ENCODE measurements at places on chromosomes 5 and 9.

GRCh38 chr5:60295423-60295822, 401.9 kb upstream of the PDE4D start:
- no peak for DNase-seq

DNA sequence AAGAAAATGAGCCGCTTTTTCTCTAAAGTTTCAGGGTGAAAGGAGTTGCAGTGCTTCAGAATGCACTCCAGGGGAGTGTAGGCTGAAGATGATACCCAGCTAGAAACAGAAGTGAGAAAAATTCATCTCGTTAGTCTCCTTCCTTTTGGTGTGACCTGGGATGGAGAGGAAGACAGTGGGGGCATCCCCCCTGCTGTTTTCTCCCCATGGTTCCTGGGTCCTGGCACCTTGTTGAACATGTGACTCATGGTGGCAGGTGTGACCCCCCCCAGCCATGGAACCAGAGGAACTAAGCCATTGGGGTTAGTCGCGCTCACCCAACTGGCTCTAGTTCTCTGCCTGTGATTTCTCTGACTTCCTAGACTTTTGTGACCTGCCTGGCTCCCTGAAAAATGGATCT, 424.6 kb downstream of the CSNK1G3 start:
- DNase-seq = no peak

- DNase-seq = no peak
Measured at GRCh38 chr9:37534901-37535300, 41.3 kb downstream of the FBXO10 start.

GRCh38 chr9:7976167-7976755, 176.7 kb upstream of the DMAC1 start:
- DNase-seq = no peak

- no peak for DNase-seq
Measured at GRCh38 chr5:58980890-58981289, 398.0 kb downstream of the RAB3C start.

DNA sequence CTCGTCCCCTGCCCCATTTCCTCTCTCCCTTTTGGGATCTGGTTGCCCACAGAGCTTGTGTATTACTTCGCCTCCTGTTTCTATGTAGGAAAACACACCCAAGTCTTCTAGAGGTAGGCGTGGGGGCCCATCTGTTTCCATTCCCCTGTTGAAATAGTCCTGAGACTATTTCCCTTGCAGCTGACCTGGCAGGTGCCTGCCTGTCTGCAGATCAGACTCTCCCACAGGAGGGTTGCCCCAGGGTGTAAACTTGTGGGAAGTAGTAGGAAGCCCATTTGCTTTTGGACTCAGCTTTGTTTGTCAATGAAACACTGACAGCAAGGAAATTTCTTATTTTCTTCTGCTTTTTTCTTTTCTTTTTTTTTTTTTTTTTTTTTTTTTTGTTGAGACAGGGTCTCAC, 16.3 kb upstream of the GARNL3 start:
- no peak for DNase-seq

DNA sequence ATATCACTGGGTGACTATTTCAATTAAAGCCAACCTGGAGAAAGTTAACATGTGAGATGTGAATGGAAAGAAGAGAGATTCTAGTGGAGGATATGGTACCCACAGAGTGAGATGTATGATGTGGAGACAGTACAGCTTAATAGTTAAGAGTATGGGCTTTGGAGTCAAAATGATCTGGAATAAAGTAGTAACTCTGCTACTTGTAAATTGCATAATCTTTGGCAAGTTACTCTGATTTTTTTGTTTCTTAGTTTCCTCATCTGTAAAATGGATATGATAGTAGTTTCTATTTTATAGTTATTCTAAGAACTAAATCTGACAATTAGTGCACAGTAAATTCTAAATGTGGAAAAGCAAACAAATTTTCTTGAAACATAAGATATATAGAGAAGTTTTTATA, 79.2 kb downstream of the ISOC1 start:
- no peak for DNase-seq

GRCh38 chr5:139962445-139962844, 80.7 kb downstream of the NRG2 start:
- DNase-seq = no peak

DNA sequence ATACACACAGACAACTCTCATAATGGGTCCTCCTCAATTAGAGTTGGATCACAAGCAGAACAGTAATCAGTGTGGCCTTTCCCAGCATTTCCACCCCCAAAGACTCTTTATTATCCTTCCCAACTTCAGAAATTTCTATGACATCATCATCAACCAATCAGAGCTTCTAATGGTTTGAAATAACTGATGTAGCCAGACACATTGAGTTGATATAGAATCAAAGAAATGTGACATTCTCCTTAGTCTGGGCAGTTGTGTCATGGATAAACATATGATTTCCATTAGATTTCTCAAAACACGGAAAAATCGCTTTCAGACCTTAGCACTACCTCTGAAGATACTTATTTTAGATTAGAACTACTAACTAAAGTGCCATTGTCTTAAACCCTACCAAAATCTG, 75.7 kb upstream of the NFIB start:
- no peak for DNase-seq

DNA sequence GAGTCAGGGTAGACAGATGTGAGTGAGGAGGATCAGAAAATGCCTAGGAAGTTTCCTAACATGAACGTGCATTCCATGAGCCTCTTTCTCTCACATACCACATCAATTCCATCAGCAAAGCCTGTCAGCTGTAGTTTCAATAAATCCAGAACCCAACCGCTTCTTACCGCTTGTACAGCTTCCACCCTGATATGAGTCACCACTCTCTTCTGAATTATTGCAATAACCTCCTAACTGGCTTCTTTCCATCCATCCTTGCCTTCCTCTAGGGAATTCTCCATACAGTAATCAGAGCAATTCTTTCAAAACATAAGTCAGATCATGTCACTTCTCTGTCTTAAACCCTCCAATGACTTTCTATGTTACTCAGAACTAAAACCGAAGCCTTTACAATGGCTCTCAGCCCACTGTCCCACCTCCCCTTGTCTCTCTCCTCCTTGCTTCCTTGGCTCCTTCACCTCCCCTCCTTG, 8.1 kb upstream of the RAD23B start:
- DNase-seq = no peak

GRCh38 chr9:109046346-109046745, 33.0 kb upstream of the CTNNAL1 start:
- no peak for DNase-seq

- DNase-seq = no peak
Measured at GRCh38 chr5:100647461-100648230, 112.5 kb downstream of the FAM174A start.

DNA sequence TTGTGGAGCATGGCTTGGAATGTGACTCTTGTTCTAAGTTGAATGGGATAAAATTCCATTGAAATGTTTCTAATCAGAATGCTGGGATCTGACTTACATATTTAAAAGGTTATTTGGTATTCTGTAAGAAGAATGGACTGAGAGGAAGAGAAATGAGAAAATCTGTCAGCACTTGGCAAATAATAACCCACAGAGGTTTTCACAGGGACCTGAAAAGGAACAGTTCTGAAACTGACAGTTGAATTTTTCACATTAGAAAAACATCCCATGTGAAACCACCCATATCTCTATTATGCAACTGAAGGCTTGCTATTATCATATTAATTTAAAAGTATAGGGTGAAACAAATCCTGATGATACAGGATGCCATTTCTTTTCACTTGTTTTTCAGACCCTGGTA, 302.7 kb downstream of the EPB41L4A start:
- DNase-seq = no peak

GRCh38 chr9:126638571-126639132, 24.9 kb downstream of the LMX1B start:
- no peak for DNase-seq

GRCh38 chr5:120706877-120707276, 242.8 kb downstream of the PRR16 start:
- DNase-seq = no peak

- DNase-seq = no peak
Measured at GRCh38 chr9:90986161-90986560, 184.5 kb downstream of the SYK start.

DNA sequence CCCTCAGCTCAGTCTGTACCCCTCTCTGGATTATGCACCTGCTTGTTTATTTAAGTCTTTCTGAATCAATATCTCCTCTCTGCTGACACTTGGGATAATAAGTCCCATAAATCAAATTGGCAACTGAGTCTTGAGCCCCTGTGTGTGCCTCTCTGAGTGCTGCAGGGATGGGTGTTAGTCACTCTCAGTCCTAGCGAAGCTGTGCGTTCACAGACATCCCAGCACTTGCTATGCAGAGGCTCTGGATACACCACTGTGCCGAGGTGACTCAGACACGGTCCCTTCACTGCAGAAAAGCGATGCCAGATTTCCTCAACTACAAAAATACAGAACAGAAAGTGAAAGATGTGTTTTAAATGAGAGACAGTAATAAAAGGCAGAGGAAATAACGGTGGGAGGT, 4.1 kb upstream of the KCNMB1 start:
- no peak for DNase-seq

- DNase-seq = no peak
Measured at GRCh38 chr5:60510049-60510448, 189.9 kb downstream of the DEPDC1B start.

DNA sequence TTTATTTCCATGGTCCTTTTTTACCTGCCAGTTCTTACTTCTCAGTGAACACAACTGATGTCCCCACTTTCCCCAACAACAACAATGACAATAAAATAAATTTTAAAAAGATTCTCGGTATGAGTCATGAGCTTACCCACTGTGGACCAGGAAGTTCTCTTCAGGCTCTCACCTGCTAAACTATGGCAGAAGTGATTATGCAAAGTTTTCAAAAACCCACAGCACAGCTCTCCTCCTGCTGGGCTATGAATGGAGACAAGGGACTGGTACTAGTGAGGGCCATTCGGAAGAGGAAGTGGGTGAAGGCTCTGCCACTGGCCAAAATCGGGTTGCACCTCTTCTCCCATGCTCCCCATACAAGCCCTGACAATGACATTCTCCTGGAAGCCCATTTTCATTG, 429.4 kb downstream of the PIK3R1 start:
- DNase-seq = no peak

- no peak for DNase-seq
Measured at GRCh38 chr9:104094534-104095015, 466 bp downstream of the SMC2 start.

- DNase-seq = no peak
Measured at GRCh38 chr9:95497772-95498171, 19.0 kb downstream of the PTCH1 start.

GRCh38 chr9:121999556-121999955, 93.6 kb downstream of the TTLL11 start:
- no peak for DNase-seq

- DNase-seq = no peak
Measured at GRCh38 chr5:10853154-10853553, 92.1 kb upstream of the DAP start.

DNA sequence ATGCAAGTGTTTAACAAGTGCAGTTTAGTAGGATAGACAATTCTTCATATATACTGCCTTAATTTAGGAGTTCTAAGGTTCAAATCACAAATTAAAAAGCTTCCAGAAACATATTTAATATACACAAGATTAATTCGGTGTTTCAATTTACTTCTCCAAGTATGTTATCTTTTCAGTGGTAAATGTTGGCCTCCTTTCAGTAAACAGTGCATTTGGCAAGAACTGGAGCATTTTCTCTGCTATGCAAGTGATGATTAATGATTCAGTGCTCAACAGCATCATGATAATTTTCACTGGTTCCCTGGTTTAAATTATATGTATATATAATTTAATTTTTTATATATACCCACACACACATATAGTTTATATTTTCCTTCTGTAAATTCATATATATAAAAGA, 541.7 kb downstream of the EFNA5 start:
- DNase-seq = no peak

GRCh38 chr9:89021154-89021803, 30.0 kb downstream of the S1PR3 start:
- no peak for DNase-seq

DNA sequence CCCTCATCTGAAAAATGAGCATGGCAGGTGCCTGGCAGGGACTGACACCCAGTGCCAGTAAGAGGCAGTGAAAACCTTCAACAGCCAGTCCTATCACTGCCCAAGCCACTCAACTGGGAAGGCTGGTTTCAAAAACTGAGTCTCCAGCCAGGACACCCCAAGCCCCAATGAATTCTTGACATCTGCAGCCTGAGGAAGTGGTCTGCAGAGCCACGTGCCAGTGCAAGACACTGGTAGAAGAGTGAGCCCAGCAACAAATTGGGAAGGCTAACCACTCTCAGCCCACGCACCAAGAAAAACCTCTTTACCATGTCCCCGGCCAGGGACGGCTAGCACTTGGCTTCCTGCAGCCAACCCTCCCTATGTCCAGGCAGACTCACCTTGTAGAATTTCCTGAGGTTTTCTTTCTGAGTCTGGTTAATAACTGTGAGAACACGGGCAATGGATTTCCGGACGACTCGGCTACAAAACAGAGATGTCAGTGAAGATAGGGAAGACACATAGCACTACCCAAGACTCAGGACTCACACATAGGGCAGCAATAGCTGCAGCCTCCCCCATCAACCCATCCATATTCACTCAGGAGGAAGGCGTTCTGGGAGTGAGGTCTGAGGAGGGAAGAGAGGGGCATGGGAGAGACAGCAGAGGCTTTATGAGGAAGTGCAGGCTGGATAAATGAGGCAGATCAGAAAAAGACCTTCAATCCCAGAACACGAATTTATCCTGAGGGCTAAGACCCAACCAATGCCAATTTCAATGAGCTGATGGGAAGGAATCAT, 1.8 kb downstream of the RPL35 start:
- DNase-seq = no peak

- no peak for DNase-seq
Measured at GRCh38 chr5:148725675-148726074, 71.3 kb upstream of the HTR4 start.

- DNase-seq = no peak
Measured at GRCh38 chr9:73215249-73215648, 63.6 kb downstream of the ANXA1 start.

DNA sequence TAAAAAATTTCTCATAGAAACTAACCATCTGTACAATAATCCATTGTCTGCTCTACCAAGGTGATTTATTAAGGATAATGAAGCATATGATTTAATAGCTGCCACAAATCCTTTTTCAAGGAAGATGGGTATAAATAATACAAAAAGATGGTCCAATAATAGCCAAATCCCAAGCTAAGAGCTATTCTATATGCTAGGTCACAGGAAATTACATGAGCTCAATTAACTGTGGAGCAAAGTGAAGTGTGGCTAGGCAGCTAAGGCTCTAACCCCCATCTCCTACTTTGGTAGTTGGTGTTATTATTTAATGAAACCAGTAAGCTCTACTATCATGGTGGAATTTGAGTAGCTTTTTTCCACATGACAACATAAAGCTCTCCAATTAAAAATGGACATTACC, 1045.0 kb upstream of the DMAC1 start:
- no peak for DNase-seq

DNA sequence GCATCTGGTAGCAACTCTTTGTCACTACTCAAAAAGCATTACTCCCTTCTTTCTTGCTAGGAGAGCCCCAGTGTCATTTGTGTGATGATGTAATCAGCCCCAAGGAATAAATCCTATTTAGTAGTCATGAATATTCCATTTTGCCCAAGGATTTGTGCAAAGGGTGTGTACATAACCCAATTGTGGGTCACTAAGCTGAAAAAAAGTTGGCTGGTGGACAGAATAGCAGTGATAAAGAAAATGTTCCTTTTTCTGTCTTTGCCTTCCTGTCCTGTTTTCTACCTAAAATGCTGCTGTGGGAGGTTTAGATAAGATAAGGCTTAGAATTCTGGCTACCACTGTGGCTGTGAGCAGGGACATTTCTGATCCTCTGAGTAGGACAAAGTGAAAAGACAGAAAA, 223.1 kb upstream of the ITGA1 start:
- no peak for DNase-seq

All from left forelimb (tissue), 1 donor.